ENCODE measurements at places on chromosomes 16 and 17.

DNA sequence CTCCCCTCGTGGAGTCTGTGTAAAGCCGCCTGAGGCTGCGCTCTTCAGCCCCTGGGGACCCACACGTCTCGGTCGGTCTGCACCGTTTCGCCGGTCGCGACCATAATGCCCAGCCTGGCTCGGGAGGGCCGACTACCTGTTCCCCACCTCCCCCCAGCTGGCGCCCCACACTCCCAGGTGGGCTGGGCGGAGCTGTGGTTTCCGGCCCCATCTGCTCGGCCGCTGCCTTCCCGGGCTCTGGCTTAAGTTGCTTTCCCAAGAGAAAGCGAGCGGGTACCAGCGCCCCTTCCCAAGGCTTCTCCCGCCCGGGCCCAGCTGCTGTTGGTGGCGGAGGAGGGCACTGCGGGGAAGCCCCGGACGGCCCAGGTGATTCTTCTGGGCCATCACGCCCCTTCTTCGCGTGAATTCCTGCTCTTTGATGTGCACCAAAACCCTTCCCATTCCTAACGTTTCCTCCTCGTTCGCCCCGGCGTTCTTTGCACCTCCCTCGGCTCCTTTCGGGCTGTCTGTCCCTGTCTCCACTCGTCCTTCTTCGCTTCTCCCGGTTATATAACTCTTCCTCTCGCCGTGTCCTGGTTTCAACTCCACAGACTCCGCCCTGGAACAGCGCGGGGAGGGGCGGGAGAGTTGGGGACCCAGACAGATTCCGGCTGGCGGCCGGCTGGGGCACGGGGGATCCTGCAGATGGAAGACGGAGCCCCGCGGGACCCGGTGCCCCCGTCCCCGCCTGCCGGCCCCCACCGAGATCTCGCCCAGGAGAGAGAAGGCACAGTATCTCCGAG, 2.0 kb downstream of the KDM6B start:
- DNase-seq: no peak

DNA sequence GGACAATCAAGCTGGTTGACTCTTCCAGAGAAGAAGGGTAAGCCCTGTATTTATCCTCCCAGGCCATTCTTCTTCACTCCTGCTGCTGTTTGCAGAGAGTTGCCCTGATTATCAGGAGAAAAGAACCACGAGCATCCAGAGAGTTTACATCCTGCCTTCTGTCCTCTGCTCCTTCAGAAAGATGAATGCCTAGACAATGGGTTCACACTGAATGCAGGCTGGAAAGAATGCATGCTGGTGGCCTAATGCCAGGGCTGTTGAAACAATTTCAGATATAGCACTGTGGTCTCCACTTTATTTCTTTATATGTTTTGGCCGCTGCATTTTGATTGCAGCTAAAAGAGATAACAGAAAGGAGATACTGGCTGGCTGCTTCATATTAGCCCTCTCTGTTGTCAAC, 21.2 kb upstream of the HAS3 start:
- no peak for DNase-seq

GRCh38 chr16:88068476-88069396, 117.5 kb downstream of the BANP start:
- DNase-seq: no peak

DNA sequence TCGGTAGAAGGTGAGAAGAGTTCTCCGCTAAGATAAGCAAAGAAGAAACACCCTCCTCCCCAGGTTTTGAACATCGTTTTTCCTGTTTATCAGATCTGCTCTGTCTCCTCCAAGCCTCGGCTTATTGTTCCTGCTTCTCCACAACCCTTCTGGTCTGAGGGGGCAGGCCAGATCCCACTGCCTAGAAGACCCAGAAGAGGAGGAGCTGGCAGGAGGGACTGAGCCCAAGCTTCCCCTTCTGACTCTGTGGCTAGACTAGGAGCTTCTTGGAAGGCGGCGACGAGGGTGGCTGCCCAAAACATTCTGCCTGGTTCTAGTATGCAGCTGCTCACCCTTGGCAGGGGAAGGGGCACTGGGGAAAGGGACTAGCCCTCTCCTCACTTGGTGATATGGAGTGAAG, 5.2 kb upstream of the HOXB5 start:
- no peak for DNase-seq

DNA sequence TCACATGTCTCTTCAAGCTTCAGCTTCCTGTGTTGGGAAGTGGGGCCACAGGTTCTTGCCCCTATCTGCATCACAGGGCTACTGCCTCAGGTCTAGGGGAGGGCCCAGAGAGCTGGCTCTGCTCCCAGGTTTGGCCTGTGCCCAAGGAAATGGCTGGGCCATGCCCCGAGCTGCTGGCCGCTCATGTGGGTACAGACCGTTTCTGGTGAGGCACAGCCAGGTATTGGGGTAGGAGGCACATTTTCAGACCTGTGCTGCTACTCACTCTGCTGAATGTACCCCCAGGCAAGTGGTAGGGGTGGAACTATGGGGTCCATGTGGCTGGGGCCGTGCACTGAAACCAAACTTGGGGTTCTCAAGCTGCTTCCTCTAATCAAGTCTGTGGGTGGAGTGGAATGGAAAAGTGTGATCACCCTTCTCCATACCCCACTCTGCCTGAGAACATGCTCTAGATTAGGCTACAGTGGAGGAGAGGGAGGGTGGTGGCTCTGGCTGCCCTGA, 4.6 kb downstream of the GAS2L2 start:
- DNase-seq: no peak

GRCh38 chr17:68428498-68429172, 28.7 kb downstream of the WIPI1 start:
- DNase-seq: no peak

GRCh38 chr17:50466371-50467113, 2.1 kb downstream of the CHAD start:
- DNase-seq: no peak

DNA sequence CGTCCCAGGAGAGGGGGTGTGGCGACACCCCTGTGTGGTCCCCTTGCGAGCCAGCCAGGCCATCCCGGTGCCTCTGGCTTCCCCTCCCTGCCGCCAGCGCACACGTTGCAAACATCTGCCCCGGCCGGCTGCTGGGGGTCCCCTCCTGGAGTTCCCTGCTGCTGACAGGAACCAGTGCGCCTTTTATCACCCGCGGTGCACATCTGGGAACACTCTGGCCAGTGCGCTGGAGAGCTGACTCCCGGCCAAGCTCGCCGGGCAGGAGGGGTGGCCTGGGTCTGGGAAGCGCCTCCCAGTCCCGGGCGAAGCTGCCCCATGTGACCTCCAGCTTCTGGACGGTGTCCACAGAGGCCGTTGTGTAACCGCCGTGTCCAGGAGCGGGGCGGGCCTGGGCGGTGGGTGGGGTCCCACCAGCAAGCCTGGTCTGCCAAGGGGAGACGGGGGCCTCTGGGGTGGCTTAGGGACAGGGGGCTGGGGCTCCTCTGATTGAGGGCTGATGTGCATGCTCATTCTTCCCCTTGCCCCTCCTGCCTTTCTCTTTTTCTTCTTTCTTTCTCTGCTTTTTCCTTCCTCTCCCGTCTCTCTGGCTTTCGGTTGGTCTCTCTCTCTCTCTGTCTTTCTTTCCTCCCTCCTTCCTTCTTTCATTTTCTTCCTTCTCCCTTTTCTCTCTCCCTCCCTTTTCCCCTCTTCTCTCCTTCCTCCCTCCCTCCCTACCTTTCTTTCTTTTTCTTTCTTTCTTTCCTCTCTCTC, 25.2 kb upstream of the CIBAR2 start:
- DNase-seq: no peak

DNA sequence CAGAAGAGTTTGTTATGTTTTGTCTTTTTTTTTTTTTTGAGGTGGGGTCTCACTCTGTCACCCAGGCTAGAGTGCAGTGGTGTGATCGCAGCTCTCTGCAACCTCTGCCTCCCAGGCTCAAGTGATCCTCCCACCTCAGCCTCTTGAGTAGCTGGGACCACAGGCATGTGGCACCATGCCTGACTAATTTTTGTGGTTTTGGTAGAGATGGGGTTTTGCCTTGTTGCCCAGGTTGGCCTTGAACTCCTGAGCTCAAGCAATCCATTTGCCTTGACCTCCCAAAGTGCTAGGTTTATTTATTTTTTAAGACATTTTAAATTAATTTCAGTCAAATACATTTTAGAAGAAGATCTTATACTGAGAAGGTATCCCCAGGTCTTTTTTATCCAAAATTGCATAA, 366.7 kb downstream of the KCNJ2 start:
- DNase-seq: no peak

- no peak for DNase-seq
Observed at GRCh38 chr16:66212428-66212827, 154.1 kb upstream of the CDH5 start.

DNA sequence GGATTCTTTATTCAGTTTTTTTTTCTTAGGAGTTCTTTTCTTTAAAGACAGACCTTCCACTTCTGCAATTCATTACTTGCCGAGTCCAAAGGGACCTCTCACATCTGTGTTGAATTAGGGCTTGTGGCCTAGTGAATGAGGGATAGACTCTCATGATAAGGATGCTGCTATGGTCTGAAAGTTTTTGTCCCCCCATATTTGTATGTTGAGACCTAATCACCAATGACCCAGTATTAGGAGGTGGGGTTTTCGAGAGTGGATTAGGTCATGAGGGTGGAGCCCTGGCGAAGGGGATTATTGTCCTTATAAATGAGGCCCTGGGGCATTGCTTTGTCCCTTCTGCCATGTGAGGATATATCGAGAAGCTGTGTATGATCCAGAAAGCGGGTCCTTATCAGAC, 9.5 kb downstream of the KRT12 start:
- no peak for DNase-seq

- DNase-seq: no peak
Observed at GRCh38 chr16:14378689-14379467, 251.2 kb downstream of the PARN start.

DNA sequence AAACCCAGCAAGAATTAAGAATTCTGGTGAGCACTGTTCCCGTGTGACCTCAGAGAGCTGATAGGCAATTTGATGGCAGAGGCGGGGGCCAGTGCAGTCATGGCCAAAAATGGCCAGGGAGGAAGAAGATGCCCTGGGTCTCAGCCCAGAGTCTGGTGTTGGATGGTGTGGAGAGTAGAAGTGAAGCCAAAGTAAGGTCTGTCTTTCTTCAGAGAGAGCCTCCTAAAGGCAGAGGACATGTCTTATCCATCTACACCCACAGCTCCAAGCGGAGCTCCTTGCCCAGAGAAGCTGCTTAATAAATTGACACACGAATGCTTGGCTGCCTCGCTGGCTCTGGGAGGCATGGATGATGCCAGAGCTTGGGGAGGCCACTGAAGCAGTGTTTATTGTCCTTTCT, 19.7 kb upstream of the ZNF652 start:
- DNase-seq: no peak

GRCh38 chr17:78168903-78169793, 767 bp downstream of the SYNGR2 start:
- no peak for DNase-seq

GRCh38 chr16:19223235-19224170, 55.5 kb downstream of the SYT17 start:
- peak; percentile 17 for DNase-seq

DNA sequence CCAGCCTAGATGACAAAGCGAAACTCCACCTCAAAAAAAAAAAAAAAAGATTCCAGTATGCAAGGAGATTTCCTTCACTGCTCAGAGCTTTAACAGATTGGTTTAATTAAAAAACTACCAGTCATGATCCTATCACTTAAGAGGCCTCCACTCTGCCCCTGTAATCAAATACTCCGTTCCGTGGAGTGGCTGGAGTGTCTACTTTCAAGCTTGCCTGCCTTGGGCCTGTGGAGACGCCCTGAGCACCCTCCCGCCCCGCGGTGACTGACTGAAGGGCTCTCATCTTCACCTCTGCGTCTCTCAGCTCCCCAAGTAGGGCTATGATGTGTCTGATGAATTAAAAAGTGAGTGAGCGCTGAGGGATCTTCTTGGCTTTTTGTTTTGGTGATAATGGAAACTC, 25.3 kb upstream of the TRPV3 start:
- DNase-seq: no peak

DNA sequence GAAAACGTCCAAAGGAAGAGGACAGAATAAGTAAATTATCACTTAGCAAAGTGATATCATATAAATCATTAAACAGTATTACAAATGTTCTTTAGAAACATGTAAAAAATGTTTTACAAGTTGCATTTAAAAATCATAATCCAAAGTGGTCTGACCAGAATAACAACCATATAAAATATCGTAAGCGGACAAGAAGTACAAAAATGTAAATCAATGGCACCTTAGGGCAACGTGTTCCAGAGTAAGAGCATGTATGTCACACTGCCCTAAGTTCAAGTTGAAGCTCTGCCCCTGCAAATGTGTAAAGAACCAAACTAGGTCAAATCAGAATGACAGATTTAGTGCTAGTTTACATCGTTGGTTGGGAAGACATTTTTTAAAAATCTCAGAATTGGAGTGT, 11.4 kb downstream of the USP31 start:
- DNase-seq: no peak

GRCh38 chr17:5365831-5366230, 53.6 kb downstream of the NUP88 start:
- DNase-seq: no peak

DNA sequence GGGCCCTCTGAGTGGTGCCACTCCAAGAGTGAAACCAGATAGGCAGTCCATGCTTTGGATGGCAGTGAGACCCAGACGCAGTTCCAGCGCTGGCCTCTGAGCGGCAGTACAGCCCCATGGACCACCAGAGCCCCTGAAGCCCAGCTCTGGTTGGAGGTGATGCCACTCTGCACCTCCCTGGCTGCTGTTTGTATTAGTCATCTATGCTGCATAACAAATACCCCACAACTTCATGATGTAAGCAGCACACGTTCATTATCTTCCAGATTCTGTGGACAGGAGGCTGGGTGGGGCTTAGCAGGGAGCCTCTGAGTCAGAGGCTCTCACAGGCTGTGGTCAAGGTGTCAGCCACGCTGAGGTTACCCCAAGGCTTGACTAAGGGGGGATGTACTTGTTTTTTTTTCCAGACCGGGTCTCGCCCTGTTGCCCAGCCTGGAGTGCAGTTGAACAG, 5.1 kb upstream of the NME4 start:
- DNase-seq: no peak
